Muscle of arm (tissue), 14 donors: ENCODE measurements at places on chromosomes 3 and 15. TPM values are rescaled to one million over a fixed set of nuclear protein-coding genes. Genes with fewer than 3 reads are reported as not detected.

GRCh38 chr3:152607179-152607578 is 227.8 kb upstream of the P2RY1 start:
- no peak for DNase-seq

GRCh38 chr15:98907927-98908471 is 99.6 kb downstream of the PGPEP1L start:
- DNase-seq, result no peak

DNA sequence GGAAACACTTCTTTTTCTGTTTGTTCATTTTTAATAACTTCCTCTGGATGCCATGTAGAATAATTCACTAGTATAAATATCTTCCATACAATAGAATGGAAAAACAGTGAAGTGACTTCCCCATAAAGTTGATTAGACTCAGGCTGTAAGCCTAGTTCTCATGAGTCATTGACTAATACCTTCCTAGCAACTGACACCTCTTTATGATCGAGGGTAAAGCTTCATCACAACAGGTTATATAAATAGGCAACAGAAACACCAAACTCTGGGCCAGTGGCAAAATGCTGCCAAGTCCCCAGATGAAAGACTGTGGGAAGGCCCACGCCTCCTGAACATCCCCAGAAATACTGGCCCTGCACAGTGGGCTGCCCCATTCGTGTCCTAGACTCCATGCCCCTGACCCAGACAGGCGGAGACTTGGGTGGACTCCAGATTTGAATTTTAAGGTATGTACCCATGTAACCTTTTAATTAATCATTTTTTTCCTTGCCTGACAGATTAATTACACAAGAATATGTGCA is 71.3 kb upstream of the TBC1D23 start:
- DNase-seq, result no peak

- DNase-seq, result no peak
Measured at GRCh38 chr3:61331929-61332552, 80.8 kb upstream of the FHIT start.

DNA sequence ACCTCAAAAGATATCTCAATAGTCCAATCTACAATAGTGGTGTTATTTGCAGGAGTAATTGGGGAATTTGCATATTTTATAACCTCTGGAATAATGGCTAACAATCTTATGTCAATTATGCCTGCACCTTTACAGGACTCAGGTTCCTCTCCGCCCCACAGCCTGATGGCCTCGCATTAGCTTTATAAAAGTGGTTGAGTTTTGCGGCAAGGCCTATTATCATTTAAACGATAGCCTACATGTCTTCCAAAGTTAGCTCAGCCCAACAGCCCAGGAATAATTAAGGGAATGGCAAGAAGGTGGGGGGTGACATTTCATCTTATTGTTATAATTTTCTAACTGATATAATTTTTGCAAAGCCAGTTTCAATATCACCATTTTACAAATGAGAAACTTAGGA is 97.3 kb downstream of the RTP4 start:
- DNase-seq, result no peak

The UBP1 gene
- polyA plus RNA-seq, result 50.9 TPM

The CDAN1 gene
- 19.1 TPM for polyA plus RNA-seq

The SLC22A14 gene
- polyA plus RNA-seq, result 0.24 TPM

GRCh38 chr3:134827213-134827612 is 32.2 kb downstream of the EPHB1 start:
- no peak for DNase-seq

- DNase-seq, result no peak
Measured at GRCh38 chr3:112425858-112426750, 73.2 kb downstream of the BTLA start.

The MYZAP gene
- 3.1 TPM for polyA plus RNA-seq

DNA sequence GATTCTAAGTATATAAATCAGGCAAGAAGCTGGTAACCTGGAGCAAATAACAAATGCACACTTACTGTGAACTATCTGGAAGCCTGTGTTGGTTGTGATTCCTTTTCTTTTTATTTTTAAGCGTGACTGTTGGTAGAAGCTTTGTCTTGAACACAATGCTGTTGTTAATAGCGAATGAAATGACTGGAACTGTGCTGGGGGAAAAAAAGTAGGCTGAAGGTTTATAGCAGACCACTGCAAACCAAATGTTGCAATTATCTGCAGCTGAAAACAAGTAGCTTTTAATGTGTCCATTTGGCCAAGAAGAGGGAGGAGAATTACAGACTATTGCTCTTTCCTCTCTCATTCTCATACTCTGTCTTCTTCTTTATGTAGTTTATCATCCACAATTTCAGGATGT is 184.5 kb upstream of the DNAJC19 start:
- DNase-seq, result no peak

DNA sequence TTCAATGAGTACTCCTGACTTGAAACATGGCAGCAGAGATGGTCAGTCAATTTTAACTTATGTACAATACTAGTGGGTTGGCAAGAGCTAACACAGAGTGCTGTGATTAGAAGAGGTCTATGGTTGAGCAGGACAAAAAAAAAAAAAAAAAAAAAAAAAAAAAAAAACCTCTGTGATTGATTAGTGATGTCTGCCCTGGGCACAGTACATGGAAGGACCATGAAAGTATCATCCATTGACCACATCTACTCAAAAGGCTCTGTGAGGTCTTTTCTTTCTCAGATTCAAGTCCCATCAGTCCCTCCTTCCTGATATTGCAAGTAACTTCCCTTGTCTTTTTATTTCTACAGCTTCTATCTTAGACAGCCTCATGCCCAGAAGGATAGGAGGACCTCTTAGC is 59.6 kb downstream of the NTRK3 start:
- no peak for DNase-seq

DNA sequence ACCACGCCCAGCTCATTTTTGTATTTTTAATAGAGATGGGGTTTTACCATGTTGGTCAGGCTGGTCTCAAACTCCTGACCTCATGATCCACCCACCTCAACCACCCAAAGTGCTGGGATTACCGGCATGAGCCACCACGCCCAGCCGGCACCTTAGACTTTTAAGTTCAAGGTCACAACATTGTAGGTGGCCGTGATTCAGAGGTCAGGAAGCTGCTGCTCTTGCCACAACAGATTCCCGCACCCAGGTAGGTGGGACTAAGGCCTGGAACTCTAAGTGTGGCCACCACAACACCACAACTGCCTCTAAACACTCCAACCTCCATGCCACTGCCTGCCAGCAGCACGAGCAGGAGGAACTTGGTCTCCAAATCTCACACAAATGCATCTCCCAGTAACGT is 196.8 kb downstream of the STT3B start:
- DNase-seq, result no peak

DNA sequence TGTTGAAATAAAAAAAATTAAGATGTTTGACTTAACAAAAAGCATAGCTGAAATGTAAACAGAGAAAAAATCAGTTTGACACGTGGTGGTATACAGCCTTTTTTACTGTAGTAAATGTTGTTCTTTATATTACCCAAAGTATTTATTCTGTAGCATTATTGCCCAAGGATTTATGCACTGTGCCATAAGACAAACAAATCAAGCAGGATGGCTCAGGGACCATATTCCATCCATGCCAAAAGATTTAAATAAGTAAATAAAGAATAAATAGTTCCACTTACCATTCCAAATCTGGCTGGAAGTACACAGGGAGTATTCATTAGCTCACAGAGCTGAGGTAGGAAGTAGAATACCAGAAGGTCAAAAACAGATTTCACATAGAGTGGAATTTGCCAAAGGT is 666.7 kb upstream of the CADM2 start:
- DNase-seq, result no peak

DNA sequence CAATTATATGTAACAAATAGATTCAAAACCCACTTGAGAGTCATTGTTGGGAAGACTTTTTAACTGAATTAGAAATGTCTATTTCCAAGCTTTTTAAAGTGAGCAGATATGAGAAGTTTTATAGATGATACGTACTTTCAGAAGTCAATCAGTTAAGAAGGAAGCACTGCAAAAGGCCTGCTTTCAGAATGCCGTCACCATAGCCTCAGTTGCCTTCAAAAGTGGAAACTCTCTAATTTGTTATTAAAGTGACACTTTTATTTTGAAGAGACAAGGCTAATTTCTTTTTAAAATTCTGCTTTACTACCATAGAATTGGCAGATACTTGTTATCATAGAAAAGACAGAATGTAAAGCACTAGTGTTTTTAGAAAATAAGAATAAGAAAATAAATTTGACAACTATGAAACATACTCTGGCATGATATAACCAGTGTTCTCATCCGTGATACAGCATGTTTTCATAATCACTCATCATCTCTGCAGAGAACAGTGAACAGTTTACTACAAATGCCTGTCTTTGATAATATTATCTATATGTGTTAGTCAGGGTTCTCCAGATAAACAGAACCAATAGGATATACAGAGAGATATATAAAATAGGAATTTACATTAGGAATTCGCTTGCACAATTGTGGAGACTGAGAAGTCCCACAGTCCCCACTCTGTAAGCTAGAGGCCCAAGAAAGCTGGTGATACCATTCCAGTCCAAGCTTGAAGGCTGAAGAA is 7.0 kb upstream of the PLD1 start:
- DNase-seq, result no peak

- DNase-seq, result no peak
Measured at GRCh38 chr3:178181784-178182183, 354.5 kb upstream of the KCNMB2 start.

The EIF4A2 gene
- 576 TPM for polyA plus RNA-seq

GRCh38 chr3:45272828-45273470 is 46.9 kb upstream of the TMEM158 start:
- no peak for DNase-seq

DNA sequence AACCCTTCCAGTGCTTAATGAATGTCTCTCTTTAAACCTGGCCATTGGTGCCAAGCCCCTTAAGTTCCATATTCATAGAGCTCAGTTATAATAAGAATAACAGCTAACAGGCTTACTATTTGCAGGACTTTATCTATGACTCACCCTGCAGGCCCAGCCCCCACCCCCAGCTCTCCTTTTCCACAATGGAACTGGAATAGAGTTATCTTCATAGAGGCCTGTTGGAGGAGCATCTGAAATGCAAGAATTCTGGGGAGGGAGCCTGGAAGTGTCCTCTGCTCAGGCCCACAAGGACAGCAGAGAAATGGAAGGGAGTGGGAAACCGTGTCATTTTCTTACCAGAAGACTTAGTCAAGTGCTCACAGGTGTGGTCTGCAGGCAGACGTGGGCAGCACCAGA is 52.8 kb downstream of the SEMA5B start:
- DNase-seq, result no peak

DNA sequence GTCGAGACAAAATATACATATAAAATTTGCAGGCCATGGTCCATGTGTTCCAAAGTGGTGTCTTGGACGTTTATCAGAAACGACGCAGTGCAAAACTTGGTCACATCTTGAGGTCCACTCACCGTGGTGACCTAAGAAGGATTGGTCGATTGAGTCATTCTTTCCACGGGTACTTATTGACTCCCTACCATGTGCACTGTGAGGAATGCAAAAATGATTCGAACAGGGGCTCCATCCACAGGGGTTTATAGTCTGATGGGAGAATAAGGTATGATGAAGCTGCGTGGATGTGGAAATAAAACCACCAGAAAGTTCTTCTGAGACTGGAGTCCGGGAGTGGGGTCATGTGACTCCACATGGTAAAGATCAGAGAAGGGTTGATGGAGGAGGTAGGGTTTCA is 185.2 kb downstream of the ITPR1 start:
- DNase-seq, result no peak

GRCh38 chr15:50262533-50262932 is 3.0 kb downstream of the HDC start:
- DNase-seq, result no peak

The JAGN1 gene
- polyA plus RNA-seq, result 28.9 TPM

GRCh38 chr3:188212308-188212969 is 58.5 kb downstream of the LPP start:
- no peak for DNase-seq

The SLC7A14 gene
- 0.49 TPM for polyA plus RNA-seq

DNA sequence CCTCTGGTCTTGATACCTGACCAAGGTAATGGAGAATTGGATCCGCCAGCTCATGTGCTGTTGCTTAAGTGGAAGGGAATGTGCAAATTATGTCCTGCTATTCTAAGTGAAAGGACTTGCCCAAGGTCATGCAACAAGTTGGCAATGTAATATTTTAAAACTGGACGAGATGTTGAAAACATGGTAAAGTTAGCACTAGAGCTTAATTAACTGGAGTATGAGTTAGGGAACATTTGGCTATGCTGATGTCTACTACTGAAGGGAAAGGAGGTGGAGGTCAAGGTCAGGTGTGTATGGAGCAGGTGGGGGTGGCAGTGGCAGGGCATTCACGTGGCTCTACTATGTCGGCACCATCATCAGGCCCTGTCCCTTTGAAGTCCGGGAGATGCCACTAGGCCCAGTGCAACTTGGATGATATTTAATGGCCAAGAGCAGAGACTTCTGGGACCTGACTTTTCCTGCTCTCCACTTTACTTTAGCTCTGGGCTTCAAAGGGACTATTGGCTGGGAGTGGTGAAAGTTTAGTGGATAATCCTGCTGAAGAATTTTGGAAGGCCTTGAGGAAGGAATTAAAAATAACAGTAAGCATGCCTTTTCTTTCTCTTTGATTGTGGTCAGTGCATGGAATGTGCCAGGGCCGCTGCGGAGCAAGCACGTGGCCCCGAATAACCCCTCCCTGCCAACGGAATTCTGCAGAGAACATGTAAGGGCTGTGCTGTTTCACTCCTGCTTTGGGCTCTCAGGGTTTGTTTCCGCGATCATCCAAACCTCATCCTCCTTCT is 14.9 kb downstream of the SMAD3 start:
- DNase-seq, result no peak

DNA sequence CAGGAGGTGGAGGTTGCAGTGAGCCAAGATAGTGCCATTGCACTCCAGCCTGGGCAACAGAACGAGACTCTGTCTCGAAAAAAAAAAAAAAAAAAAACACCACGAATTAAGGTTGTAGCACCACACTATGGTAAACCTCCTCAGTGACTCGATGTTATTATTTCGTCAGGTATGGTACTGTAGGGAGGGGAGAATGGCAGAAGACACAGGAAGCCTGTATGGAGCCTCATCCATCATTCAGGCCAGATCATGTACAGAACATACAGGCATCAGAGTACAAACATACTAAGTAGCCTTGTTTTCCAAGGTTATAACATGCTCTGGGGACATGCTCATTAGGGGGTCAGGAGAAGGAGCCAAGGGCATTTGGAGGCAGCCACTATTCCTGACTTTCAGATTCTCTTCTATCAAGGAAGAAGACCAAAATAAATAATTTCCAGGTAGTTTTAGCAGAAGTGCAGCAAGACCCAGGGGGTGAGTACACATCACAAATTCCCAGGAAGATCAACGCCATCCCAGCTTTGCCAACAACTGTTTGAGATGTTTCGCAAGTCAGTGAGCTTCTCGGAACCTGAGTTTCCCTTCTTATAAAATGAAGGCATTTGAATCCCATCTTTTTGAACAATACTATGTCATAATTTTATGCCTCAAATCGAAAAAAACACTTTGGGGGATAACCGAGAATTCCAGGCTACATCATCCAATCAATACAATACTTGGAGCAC is 79.8 kb downstream of the FOXP1 start:
- DNase-seq, result no peak
